Osteocyte (in vitro differentiated cells): ENCODE measurements at places on chromosomes 3 and 15. TPM values are rescaled to one million over a fixed set of nuclear protein-coding genes. Genes with fewer than 3 reads are reported as not detected.

DNA sequence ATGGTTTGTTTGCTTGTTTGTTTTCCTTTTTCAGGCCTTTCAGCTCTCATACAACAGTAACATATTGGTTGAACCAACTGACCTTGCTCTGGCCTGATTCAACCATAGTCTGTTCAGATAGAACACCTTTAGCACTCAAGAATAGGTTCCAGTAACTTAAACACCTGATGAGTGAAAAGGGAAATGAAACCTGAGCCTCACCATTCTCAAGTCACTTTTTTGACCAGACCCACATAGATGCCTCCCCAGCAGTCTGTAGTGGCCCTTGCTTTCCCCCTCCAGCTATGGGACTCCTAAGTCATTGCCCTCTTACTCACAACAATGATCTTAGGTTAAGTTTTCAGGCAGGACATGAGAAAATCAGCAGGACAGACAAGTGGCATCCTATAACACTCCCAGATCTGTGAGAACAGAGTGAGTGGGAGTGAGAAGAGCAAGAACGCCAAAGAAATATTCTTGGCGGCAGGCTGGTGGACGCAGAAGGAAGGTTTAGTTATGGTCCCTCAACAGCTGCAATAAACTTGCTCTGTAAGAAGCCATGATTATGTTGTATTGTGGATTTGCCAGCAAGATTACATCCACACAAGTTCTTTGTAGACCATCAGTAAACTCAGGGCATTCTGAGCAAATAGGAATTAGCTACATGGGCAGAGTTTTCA lies 367.5 kb downstream of the MECOM start:
- DNase-seq, result no peak

DNA sequence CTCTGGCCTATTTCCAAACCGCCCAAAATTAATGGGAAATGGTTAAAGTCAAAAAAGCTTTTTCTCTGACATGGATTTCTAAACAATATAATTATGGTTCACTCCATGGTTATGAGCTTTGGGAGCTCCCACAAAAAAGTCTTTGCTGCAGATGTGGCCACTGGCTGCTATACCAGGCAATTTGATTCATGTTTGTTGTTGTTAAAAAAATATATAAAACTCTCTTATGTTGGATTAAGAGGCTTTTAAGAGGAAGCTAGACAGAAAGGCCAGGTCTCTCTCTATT lies 258.6 kb downstream of the TIGIT start:
- DNase-seq, result no peak

DNA sequence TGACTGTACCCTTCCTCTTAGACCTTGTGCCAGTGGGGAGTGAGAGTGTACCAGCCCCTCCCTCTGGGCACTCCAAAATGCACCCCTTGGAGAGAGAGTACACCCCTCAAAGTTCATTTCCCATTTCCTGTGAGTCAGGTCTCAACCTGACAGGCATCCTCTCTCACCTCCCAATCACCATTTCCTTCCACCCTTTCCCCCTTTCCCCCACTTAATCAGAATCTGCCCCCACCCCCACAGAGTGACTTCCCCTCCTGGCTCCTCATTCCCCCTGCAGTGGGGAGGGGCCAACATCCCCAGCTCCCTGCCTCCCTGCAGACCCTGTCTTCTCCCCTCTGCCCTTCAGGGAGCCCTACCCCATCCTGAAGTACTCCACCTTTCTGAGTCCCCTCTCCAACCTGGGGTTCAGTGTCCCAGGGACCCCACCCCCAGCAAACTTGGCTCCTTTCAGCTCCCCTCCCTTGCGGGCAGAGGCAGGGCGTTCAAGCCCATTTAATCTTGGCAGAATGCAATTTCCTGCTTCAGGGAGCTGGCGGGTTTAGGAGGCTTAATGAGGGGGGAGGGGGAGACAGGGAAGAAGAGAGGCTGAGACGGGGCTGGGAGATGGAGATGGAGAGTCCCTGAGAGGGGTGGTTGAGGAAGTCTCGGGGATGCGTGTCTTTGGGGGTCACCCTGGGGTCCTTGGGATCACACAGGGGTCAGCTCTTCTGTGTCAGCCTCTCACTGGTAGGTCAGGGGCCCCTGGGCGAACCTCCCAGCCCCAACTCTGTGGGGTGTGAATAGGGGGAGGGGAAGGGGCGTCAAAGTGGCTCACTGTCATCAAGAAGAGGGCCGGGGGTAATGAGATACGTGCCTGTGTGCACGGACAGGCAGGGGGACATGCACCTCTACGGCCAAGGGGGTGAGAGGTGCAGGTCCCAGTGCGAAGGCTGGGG lies 16.6 kb upstream of the SEMA3F start:
- DNase-seq, result no peak

DNA sequence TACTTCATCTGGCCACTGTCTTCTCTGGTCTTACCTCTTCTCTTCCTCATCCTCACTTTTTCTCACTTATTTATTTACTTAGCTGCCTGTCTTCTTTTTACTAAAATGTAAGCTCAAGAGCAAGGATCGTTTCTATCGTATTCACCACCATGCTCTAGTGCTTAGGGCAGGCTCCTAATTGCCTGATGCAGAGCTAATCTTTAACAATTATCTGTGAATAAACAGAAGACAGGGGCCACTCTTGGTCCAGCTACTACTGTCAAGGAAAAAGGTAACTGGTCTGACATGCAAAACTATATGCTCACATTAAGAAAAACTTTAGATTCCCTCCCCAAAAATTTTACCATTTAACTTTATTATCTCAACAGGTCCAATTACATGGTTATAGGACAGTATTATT lies 17.5 kb downstream of the PIK3R4 start:
- no peak for DNase-seq

DNA sequence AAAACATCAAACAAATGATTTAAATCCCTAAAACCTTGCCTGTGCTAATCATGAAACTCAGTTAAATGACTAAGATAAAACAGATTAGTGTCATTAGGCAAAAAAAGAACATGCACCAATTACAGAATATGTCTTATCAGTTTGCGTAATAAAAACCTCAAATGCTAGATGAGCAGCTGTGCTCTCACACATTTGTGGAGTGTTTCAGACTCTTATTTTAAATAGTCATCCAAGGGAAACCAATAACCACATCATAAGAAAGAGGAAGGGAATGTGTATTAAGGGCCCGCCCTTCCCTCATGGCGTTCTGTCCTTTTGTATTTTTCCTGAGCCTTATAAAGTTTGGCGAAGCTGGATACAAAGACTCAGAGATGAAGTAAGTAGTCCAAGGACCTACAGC lies 6.6 kb downstream of the SAMMSON start:
- DNase-seq, result no peak

GRCh38 chr3:196596355-196596754 lies 27.9 kb downstream of the FBXO45 start:
- DNase-seq, result peak; percentile 42

TP63 gene
- total RNA-seq, result 0.16 and 0.29 TPM in 2 replicates

- no peak for DNase-seq
Measured at GRCh38 chr3:10964537-10965167, 27.9 kb upstream of the SLC6A1 start.

DNA sequence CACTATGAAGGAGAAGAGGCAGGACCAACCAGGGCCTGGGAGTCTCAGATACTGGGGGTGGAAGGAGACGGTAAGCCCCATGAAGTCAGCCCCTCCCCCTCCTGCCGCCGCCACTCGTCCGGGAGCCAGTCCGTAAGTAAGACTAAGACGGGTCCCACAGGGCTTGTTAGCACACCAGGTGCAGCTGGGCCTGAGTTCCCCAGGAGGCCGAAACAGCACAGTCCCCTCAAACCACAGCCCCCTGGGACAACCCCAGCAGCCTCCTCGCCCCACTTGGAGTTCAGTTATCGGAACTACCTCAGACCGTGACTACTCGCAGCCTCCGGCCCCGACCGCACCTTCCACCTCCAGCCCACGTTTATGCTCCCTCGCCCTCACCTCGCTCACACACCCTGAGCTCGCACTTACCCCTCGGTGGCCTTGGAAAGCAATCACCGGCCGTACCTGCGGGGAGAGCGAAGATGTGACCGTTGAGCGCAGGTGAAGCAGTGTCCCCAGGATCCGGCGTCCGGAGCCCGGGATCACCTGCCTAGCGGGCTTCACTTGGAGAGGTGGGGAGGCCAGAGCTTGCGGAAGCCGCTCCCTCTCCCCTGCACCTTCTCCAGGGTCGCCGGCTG lies 557 bp downstream of the ELL3 start:
- no peak for DNase-seq

DNA sequence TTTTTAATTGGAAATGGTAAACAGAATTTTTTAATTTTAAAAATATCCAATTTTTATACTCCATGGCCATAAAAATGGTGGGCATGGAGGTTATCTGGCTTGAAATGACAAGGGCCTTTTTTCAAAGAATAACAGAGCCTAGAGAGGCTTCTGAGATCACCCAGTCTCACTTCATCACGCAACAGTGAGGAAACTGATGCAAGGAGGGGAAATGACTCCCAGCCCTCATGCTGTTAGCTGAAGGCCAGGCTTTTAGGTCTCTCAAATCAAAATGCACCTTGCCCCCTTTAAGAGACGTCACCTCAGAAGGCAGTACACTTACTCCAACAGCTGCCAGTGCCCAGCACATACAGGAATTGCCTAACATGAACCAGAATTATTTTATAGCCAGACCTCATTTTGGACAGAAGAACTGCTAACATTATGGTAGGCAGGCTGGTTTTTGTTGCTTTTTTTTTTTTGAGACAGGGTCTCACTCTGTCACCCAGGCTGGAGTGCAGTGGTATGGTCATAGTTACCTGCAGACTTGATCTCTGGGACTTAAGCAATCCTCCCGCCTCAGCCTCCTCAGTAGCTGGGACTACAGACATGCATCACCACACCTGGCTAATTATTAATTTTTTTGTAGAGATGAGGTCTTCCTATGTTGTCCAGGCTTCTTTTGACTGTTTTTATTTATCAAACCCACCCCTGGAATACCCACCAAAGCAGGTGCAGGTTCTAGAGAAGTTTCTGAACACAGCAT lies 9.1 kb downstream of the RAB43 start:
- DNase-seq, result no peak

KBTBD13 gene
- total RNA-seq, result not detected in 2 replicates

CCDC71 gene
- 23.7 and 24.9 TPM in 2 replicates for total RNA-seq

LRTM1 gene
- total RNA-seq, result not detected in 2 replicates

DNA sequence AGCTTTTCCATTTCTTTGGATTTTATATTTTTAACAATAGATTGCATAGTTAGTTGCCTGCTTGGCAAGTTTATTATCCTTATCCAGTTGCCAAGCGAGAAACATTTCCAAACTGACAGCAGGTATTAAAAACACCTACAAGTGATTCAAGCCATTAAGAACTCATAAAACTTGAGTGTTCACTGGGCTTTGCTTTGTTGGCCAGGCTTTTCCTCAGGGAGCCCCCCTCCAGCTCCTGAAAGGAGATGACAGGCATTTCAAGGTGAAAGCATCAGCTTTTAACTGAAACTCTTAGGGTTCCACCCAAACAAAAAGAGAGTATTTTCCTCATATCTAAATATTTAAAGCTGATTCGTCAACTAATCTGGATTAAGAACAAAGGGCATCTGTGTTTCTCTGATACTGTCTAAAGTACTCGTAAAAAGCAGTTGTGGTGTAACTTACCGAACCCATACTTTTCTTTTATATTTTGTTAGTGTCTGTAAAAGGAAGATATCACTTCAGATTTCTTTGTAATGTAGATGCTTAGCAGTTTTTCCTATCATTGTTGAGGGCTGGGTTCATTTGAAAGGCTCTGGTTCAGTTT lies 363.4 kb downstream of the OTOL1 start:
- no peak for DNase-seq

GRCh38 chr3:51605938-51606337 lies 65.1 kb upstream of the TEX264 start:
- DNase-seq, result no peak
